ENCODE measurements at places on chromosomes 2 and 18. TPM values are rescaled to one million over a fixed set of nuclear protein-coding genes. Genes with fewer than 3 reads are reported as not detected.
A peak's percentile ranks its signal among the peaks of the same experiment; 100 is the strongest.

The PDCD1 gene
- total RNA-seq = 0.10 TPM

The CCBE1 gene
- 6.5 TPM for total RNA-seq

DNA sequence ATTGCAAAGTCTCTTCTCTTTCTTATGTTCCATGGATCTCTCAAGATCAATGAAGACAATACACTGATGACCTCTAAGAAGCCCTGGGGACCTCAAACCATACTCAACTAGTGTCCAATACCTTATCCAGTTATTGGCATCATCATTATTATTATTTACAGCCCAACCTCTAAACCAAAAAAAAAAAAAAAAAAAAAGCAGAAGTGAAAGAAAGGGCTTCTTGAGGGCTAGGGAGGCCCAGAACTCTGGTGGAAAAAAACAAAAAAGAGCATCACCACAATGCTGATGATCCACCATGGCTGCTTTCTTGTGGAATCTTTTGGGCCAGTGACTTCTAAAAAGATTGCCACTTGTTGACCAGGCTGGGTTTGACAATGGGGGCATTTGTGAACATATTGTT, 324.9 kb downstream of the LPIN1 start:
- DNase-seq = no peak

DNA sequence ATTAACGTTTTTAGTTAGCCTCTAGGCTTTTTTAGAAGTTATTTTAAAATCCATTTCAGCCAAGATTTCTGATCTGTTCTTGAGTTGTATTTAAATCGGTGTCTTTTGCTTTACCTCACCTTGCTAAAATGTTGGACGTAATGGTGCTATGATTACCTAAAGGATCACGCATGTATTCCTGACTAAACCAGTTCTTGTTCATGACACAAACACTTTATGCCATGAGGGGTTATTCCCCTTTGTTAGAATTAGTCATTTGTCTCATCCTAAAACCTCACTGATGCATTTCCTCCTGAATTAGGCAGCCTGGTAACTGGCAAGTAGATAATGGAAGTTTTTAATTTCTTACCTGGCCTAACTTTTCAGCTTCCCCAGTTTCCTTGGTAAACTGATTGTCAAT, 185.4 kb upstream of the TANK start:
- no peak for DNase-seq

DNA sequence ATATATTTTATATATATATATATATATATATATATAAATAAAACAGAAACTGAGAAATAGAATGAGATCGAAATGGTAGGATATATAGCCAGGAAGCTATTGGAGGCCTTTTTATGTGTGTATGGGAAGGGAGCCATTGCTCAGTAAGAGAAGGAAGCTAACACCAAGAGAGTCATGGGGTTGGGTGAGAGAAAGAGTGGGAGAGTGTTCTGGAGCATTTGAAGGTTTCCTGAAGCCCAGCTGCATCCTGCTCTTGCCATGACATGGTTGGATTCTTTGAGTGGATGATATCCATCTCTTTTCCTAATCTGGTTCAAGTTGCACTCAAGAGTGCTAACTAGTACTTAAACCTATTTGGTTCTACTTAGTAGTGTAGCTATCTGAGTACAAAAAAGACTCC, 282.3 kb downstream of the DYSF start:
- DNase-seq = no peak

DNA sequence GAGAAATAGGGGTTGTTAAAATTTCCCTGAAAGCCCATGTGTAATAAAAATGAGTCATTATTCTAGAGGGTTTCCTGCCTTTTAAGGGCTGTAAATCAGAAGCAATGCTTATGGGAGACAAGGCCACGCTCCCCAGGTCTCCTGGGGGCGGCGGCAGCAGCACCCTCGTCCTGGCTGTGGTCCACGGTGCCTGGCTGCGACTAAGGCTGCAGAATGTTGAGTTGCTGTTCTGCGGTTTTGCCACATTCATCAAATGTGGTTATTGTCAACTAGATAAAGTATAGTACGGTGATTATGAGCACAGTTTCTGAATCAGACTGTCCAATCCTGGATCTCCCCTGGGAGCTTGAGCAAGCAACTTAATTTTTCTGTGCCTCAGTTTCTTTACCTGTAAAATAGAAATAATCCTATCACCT, 11.9 kb upstream of the AGFG1 start:
- DNase-seq = peak; percentile 97

GRCh38 chr2:129765678-129766351, 213.7 kb upstream of the RAB6C start:
- no peak for DNase-seq

DNA sequence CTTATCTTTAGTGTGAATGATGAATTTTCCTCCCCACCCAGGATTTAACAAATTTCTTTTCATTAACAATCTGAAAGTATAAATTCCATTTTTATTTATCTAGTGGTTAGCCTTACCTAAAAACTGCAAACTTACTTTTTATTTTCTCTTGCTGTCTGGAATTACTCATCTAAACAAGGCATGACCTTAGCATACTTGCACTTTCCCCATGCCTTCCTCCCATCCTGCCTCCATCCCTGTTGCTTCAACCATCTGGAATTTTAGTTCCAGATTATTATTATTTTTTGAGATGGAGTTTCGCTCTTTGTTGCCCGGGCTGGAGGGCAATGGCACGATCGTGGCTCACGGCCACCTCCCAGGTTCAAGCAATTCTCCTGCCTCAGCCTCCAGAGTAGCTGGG, 35.6 kb downstream of the GDF7 start:
- DNase-seq = no peak

DNA sequence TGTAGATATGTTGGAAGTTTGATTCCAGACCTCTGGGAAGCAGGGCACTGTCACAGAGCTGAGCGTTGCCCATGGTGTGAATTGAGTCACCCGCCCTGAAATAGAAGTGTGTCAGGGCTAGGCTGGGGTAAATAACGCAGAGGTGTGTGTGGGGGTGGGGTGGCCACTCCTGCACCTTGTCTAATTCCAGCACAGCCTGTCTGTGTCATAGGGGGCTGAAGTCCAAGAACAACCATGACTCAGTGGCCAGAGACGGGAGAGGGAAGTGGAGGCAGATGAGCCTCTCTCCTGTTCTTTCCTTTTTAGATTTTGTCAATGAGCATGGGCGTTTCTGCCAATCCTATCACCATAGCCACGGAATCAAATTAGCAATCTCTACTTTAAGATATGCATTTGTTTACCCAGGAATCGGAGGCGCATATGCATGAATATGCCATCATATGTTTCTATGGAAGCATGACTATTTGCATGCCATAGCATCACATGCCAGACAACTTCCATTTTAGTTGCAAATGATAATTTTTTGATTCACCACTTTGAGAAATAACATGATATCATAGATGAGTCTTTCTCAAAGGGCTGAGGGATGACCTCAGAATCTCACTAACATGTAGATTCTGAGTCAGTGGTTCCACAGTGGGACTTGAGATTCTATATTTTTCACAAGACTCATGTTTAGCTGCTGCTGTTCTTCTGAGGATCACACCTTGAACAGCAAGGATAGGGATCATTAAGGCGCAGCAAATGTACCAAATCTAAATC, 852.9 kb downstream of the DCDC2C start:
- DNase-seq = peak; percentile 19

DNA sequence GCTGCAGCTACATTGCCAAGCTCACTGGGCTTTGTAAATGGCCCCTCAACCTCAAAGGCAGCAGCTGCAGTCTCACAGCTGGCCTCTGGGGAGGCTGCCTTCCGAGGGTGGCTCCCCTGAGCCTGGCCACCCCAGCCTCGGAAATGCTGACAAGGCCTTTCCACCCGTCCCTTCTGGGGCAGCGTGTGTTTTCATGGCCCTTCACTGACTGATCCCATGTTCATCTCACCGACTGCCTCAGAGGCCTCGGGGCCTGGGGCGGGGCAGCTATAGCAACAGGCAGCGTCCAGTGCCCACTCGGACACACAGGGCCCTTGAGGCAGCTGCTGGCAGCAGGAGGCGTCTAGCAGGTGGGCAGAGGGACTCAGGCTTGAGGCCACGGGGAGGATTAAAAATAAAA, 149.7 kb downstream of the GLI2 start:
- DNase-seq = no peak

DNA sequence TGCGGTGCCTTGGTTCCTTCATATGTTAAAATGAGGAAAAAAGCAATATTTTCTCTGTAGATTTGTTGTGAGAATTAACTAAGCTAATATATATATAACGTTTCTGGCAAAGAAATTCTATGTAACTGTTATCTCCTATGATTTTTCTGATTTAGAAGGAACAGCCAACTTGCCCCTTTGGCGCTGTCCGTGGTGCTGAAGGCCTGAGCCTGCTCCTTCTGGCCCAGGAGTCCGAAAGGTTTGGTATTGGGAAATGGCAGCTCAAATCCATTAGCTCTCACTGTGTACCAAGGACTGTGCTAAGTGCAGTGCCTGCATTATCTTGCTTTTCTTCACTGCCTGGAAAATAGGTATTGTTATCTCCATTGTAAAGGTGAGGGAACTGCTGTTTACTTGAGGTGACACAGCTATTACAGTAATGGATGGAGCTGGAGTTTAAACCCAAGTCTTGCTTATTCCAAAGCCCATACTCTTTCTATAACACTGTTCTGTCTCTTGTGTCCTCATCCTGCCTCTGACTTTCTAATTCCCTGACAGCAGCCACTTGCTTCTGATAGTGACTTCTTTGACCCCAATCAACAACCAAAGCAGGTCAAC, 52.2 kb downstream of the C1QL2 start:
- DNase-seq = peak; percentile 43

GRCh38 chr18:61616111-61616610, 276.6 kb downstream of the RNF152 start:
- DNase-seq = no peak

- no peak for DNase-seq
Measured at GRCh38 chr2:26382564-26382963, 19.2 kb upstream of the DRC1 start.

DNA sequence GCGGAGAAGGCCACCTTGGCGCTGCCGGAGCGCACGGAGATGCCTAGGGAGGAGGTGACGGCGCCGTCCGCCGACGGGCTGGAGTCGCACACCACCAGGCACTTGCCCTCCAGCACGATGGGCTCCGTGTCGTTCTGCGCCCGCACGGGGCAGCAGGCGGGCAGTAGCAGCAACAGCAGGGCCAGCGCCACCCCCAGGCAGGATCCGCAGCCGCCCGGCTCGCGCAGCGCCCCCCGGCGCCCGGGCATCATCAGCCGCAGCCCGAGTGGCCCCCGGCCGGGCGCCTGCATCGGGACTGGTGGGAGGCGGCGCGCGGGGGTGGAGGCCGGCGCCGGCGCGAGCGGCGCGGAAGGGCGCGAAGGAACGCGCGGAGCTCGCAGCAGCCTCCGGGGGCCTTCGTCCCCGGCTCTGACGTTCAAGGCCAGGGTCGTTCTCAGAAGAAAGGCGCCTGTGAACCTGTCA, 2.2 kb downstream of the CBLN2 start:
- no peak for DNase-seq

DNA sequence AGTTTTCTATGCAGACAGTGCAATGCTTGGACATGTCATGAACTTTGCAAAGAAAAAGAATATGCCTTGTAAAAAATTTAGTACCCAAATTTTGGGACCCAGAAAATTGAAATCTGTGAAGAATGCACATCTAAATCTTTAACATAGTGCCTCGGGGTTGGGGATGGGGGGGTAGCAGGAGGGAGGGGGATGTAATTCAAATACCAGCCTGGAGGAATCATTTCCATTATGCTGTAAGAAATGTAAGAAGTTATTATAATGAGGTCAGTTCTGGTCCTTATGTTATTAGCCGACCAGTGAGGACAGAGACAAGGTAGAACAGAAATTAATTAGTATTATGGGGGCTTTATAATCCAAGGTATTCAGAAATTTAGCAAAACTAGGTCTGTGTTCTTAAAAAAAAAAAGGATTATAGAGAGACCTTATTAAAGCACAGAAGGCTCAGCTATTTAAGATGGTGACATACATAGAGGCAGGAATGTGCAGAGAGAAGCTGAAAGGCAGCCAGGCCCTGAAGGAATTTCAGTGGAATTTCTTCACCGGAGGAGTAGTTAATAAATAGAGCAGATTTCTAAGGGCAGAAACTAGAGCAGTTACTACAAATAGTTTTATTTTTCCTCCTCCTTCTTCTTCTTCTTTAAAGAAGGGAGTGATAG, 89.0 kb upstream of the RBMS1 start:
- DNase-seq = peak; percentile 50

The GAD1 gene
- 9.9 TPM for total RNA-seq

DNA sequence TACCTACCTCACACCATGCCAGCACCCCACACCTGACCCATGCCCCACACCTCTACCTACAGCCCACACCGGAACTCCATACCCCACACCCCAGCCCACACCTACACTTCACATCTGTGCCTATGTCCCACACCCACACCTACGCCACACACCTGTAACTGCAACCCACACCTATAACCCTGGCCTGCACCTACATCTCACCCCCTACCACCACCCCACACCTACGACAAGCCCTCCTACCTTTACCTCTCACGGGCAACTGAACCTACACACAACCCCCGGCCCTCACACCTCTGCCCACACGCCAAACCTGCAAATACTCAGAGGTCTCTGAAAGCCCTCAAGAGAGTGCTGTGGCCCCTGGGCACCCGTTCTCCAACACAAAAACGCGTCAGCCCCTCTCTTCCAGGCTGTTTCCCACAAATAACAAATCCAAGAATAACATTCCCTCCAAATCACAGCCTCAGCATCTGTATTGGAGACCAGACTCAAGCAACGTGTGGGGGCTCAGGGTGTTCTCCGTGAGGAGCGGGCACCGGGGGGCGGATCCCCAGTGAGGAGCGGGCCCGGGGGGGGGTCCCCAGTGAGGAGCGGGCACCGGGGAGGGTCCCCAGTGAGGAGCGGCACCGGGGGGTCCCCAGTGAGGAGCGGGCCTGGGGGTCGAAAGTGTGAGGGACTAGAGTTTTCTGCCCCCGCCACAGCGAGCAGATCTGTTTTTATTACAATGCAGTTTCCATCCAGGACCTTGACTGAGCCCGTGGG, 33.4 kb downstream of the SLC66A2 start:
- no peak for DNase-seq

DNA sequence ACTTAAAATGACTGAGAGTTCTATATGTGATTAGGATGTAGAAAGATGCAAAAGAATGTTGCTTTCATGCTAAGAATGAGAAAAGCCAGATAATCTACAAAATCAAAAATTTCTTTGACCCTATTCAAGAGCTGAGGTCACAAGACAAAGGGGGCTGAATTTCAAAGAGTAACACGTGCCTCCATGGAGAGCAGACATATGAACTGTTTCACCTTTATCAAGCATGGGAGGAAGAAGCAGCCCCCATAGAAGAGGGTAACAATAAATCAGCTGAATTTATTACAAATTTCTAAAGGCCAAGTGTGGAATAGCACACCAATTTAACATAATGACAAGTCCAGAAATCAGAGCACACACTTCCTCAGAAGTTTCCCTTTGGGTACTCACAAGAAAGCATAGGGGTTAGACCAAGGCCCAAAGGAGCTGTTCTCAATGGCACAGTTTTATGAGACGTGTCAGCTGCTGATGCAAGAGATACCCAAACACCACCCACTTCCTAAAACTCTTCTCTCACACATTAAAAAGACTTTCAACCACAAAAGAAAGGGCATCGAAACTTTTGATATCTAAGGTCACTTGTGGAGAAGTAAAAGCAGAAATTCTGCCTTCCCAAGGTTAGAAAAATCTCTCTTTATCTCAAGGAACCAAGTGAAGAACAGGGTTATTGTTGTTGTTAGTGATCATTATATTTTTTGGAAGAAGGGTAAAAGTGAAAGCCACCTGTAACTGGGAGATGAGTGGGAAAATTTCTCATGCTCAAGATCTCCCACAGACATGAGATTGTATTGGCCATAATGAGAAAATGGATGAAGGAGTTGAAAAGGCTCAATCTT, 950.1 kb downstream of the TRIB2 start:
- no peak for DNase-seq

The SAG gene
- total RNA-seq = not detected

The C2orf78 gene
- total RNA-seq = not detected

GRCh38 chr2:11343650-11344341, 640 bp downstream of the ROCK2 start:
- peak; percentile 32 for DNase-seq

The UCN gene
- 4.1 TPM for total RNA-seq

Measured in A172 (cell line).